Thoracic aorta (tissue), 2 donors: ENCODE measurements at places on chromosomes 1 and 21. TPM values are rescaled to one million over a fixed set of nuclear protein-coding genes. Genes with fewer than 3 reads are reported as not detected.

The AIM2 gene
- total RNA-seq = 1.1 TPM

The SNIP1 gene
- 12.3 TPM for total RNA-seq

The NGF gene
- 25.7 TPM for total RNA-seq

The CD1E gene
- total RNA-seq = not detected

The TNNI3K gene
- total RNA-seq = 6.6 TPM

The CFHR5 gene
- not detected for total RNA-seq

The DMBX1 gene
- total RNA-seq = not detected

The AGT gene
- 42.0 TPM for total RNA-seq

The TMEM269 gene
- total RNA-seq = 0.27 TPM

The NUDT17 gene
- 3.6 TPM for total RNA-seq

DNA sequence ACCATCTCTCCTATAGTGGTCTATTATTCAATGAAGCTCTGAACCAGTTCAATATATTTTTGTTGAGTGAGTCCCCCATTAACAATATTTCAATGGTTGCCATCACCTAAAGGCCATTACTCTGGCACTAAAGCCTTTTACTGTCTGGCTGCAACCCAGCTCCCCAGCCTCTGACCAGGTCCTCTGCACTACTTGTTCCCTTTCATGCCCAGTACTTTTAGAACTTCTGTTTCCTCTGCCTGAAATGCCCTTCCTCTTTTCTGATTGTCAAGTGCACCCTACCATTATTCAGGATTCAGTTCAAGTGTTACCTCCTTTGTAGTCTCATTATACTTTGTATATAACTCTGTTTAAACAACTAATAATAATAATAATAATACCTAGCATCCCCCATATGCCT, 30.4 kb upstream of the ZFYVE9 start:
- H3K4me1 ChIP-seq = no peaks in the 10 kb centered on the region
- DNase-seq = no peak
- no peak overlapping the region for H3K4me3 ChIP-seq
- no peaks in the 10 kb centered on the region for H3K36me3 ChIP-seq
- no peaks in the 10 kb centered on the region for H3K27me3 ChIP-seq

- no peak for DNase-seq
- peaks cover 18% of the 10 kb centered on the region for H3K4me1 ChIP-seq
- no peaks in the 10 kb centered on the region for H3K27me3 ChIP-seq
- H3K36me3 ChIP-seq = no peaks in the 10 kb centered on the region
- H3K4me3 ChIP-seq = peak overlapping the region; percentile 64
These were observed 13.7 kb downstream of the TLR5 start for GRCh38 chr1:223129229-223129901.

DNA sequence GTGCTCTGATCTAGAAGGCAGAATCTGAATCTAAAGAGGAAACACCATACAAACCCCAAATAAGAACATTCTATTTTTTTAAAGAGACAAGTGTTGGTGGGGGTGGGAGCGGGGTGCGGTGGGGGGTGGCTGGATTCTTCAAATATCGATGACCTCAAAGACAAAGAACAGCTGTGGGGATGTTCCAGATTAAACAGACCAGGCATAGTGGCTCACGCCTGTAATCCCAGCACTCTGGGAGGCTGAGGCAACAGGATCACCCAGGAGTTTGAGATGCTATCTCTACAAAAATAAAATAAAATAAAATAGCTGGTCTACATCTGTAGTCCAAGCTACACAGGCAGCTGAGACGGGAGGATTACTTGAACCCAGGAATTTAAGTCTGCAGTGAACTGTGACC, 5.0 kb downstream of the ATP1A4 start:
- no peaks in the 10 kb centered on the region for H3K27me3 ChIP-seq
- H3K4me3 ChIP-seq = no peak overlapping the region
- H3K27ac ChIP-seq = no peak overlapping the region
- H3K4me1 ChIP-seq = peaks cover 26% of the 10 kb centered on the region
- no peak for DNase-seq

DNA sequence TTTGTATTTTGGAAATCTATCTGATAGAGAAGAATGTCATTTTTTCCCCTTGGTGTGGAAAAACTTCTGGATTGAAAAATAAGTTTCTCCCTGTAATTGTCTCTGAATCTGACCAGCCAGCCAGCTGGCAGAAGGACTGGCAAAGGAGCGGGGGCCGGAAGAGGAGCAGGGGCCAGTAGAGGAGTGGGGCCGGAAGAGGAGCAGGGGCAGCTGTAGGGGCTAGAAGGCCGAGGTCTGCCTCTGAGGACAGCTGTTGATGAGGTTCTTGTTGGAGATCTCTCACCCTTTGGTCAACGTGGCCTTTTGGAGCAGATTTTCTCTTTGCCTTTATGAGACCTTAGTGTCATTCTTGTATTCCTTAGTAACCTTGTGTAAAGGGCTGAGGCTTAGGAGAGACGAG, 121.8 kb downstream of the GALNT2 start:
- H3K27me3 ChIP-seq = no peaks in the 10 kb centered on the region
- peak overlapping the region; percentile 77 for H3K27ac ChIP-seq
- DNase-seq = no peak
- peaks cover 36% of the 10 kb centered on the region for H3K4me1 ChIP-seq
- H3K4me3 ChIP-seq = no peak overlapping the region

DNA sequence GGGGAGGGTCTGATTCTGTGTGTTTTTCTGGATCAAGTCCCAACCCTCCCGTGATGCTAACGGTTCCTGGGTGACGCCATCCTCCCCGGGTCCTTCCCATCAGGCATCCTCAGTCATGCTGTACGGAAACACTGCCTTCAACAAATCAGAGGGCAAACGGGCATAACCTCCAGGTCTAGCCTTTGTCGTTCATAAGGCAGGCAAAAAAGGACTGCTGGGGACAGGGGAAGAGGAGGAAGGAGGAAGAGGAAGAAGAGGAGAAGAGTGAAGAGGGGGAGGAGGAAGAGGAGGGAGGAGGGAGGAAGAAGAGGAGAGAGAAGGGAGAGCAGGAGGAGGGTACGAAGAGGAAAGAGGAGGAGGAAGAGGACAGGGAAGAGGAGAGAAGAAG, 84.4 kb downstream of the ITPKB start:
- no peaks in the 10 kb centered on the region for H3K27me3 ChIP-seq
- no peak for DNase-seq
- H3K4me1 ChIP-seq = peaks cover 36% of the 10 kb centered on the region
- H3K27ac ChIP-seq = no peak overlapping the region

- H3K27ac ChIP-seq = peak overlapping the region; percentile 80
- no peak overlapping the region for H3K4me3 ChIP-seq
- no peaks in the 10 kb centered on the region for H3K36me3 ChIP-seq
- no peak for DNase-seq
These were observed 12.3 kb downstream of the MACF1 start for GRCh38 chr1:39216771-39217170.

DNA sequence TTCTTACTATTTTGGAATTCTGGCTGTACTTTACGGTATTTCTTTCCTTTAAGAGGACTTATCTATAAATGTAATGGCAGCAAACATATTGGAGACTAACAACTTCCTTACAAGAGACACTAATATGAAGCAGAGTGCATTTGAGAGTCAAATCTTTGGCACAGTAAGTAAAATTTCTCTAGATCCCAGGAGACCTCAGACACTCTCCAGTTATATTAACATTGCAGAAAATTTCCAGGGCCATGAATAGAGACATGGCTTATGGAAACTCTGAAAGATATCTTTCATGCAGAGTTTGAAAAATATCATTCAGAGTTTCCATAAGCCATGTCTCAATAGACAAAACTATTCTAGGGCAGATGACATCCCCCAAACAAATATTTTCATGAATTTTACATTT, 51.2 kb downstream of the IL23R start:
- no peak overlapping the region for H3K27ac ChIP-seq
- H3K4me3 ChIP-seq = no peak overlapping the region
- DNase-seq = no peak
- no peaks in the 10 kb centered on the region for H3K27me3 ChIP-seq
- H3K36me3 ChIP-seq = no peaks in the 10 kb centered on the region

DNA sequence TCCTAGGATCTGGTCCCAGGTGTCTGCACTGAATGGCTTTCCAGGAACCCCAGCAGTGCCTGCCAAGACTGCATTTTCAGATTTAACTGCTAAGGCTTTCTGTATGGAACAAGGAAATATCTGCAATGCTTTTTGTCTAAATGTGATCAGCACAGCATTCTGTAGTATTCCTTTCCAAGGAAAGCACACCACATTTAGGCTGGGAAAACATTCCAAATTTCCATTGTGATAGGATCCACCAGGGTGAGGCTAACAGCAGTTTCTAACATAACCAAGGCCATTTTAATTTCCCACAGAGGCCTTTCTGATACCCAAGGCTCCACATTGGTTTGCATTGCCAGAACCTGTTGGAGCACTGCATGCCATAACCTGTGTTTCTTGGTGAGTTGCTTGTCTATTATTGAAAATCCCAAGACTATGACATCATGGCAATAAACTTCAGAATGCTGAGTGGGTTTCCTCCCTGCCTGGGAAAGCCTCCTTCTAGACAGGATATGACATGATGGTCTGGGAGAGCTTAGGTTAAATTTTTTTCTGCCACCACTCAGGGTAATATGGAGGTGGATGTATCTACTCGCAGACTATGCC, 23.3 kb upstream of the PTGFRN start:
- H3K27me3 ChIP-seq = no peaks in the 10 kb centered on the region
- H3K4me1 ChIP-seq = no peaks in the 10 kb centered on the region
- no peaks in the 10 kb centered on the region for H3K36me3 ChIP-seq

DNA sequence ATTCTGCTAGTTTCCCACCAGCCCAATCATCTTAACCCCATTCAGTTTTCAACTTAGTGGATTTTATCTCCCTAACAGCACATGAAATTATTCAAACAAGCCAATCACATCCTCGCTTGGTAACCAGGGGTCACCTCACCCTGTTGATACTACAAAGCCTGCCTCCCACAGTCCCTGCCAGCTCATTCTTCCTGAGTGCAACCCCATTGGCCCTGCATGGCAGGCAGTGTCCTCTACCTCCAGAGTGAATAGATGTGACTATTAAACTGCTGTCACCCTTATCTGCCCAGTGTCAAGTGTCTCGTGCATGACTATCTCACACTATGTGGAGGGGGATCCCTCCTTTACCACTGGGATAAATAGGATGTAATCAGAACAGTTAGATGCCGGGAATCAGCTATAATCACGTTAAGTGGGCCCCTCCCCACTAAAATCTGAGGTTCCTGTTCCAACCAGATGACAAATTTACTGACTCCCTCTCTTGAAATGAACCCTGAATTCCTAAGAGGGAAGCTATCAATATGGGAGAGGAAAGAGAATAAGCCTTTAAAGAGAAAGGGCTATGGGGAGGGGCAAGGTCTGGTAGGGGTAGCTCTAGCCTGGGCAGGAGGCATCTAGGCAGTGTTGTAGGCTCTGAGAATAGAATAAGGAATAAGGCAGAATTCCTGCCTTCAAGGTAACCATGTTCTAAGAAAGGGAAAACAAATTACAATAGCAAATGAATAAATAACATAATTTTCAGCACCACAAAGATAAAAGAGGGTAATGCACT, 155.9 kb downstream of the SLC30A10 start:
- no peak for DNase-seq
- no peak overlapping the region for H3K4me3 ChIP-seq
- H3K27me3 ChIP-seq = no peaks in the 10 kb centered on the region

DNA sequence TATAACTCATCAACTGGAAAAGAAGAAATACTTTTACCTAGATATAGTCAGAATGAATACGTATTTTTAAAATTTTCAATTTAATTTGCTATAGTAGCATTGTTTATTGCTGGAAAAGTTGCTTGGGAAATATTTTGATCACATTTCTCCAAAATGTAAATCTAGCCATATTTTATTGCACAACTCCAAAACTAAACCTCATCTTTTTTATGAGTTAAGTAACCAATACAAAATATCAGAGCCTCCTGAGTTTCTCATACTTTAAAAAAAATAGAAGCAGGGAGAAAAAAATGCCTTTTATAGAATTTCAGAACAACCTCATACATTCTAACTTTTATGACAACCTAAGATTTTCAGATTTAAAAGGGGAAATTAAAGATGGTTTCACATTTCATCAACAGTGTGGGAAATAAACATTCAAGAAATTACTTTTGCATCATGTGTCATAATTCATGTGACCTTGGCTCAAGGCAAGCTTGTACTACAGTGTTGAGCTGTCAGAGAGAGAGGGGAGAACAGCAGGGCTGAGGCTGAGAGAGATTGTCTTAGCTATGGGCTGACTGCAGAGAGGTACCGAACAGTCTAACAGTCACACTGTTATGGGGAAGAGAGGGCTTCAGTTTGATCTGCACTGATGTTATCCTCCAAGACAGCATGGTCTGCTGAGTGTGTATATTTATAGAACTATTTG, 519.0 kb downstream of the LTN1 start:
- no peak overlapping the region for H3K4me3 ChIP-seq
- H3K4me1 ChIP-seq = no peaks in the 10 kb centered on the region
- H3K27me3 ChIP-seq = no peaks in the 10 kb centered on the region
- H3K27ac ChIP-seq = no peak overlapping the region

- no peak for DNase-seq
- H3K4me1 ChIP-seq = peaks cover 25% of the 10 kb centered on the region
- no peaks in the 10 kb centered on the region for H3K27me3 ChIP-seq
- H3K4me3 ChIP-seq = no peak overlapping the region
These were observed 7.9 kb downstream of the SH3BGRL3 start for GRCh38 chr1:26287811-26288210.

- no peak overlapping the region for H3K4me3 ChIP-seq
- H3K27me3 ChIP-seq = no peaks in the 10 kb centered on the region
These were observed 151.0 kb downstream of the FMN2 start for GRCh38 chr1:240242601-240243144.

- H3K36me3 ChIP-seq = no peaks in the 10 kb centered on the region
- no peak for DNase-seq
- no peaks in the 10 kb centered on the region for H3K4me1 ChIP-seq
- H3K4me3 ChIP-seq = no peak overlapping the region
- H3K27ac ChIP-seq = no peak overlapping the region
- no peaks in the 10 kb centered on the region for H3K27me3 ChIP-seq
These were observed 10.1 kb upstream of the KCTD3 start for GRCh38 chr1:215556996-215557395.

- H3K27ac ChIP-seq = no peak overlapping the region
- H3K4me3 ChIP-seq = no peak overlapping the region
- no peaks in the 10 kb centered on the region for H3K27me3 ChIP-seq
These were observed 262.8 kb downstream of the TPR start for GRCh38 chr1:186112280-186112679.

GRCh38 chr1:12619792-12620487, 1.9 kb upstream of the DHRS3 start:
- H3K27ac ChIP-seq = peak overlapping the region; percentile 98
- DNase-seq = no peak
- H3K4me1 ChIP-seq = peaks cover 15% of the 10 kb centered on the region
- H3K36me3 ChIP-seq = no peaks in the 10 kb centered on the region
